ENCODE measurements at places on chromosomes 12 and 14.
A peak's percentile ranks its signal among the peaks of the same experiment; 100 is the strongest.

GRCh38 chr14:74940956-74941565, 14.3 kb downstream of the PGF start:
- no peak for DNase-seq

DNA sequence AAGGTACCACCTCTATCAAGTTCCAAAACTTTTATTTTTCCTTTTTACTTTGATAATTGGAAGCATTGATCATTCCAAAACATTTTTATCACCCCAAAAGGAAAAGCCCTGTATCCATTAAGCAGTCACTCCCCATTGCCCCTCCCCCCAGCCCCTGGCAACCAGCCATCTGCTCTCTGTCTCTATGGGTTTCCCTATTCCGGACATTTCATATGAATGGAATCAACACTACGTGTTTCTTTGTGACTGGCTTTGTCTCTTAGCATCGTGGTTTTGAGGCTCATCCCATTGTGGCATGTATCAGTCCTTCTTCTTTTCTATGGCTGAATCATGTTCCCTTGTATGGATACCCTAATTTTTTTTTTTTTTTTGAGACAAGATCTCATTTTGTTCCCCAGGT, 18.0 kb upstream of the PHETA1 start:
- DNase-seq: no peak

DNA sequence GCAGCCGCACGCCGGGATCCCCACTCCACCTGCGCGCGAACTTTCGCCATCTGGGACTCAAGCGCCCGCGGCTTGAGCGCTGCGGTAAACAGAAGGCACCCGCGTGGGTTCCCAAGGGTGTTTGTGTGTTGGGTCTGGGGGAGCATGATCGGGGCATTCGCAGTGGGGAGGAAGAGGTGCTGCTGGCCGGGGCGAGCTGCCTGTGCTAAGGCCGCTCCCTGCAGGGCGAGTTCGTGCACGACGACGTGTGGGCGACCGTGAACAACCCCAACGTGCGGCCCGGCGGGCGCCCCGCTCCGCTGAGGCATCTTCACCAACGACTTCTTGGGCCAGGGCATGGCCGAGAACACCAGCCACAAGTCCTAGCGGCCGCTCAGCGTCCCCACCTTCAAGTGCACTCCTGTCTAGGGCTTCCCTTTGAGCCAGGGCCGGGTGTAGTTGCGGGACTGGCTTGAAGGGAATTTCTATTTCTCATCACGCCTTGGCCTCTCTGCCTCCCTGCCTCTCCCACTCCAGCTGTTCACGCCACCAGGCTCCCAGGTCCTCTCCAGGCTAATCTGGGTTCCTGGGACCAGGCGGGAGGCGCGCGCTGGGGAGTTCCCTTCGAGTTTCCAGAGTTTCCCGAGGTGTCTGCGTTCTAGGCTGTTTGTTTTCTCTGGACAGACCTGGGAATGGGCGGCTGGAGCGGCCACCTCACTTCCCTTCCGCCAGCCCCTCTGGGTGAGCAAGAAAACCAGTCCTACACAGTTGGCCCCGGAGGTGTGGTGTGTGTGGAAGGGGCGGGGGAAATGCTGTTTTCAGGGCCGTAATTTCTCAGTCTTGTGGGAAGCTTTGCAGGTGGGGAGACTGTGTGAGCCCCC, 417.8 kb upstream of the TMTC1 start:
- no peak for DNase-seq

- DNase-seq: no peak
Measured at GRCh38 chr12:80317307-80317706, 126.7 kb upstream of the PTPRQ start.

- no peak for DNase-seq
Measured at GRCh38 chr14:56115976-56116893, 2.0 kb upstream of the PELI2 start.

- no peak for DNase-seq
Measured at GRCh38 chr12:46983393-46983793, 96.0 kb upstream of the PCED1B start.

DNA sequence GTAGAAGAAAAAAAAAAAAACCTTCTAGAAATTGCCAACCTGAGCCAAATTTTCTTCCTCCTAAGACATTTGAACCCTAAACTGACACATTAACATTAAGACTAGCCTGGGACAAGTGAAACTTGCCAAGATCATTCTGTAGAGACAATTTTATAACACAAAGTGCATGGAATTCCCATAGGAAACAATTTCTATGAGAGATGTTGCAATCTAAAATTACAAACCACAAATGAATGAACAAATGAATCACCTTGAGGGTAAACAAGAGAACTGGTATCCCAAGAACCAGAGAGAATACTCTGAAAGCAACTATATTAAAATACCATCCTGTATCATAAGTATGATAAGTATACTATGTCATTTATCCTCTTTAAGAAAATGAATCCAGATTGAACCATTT, 165.3 kb downstream of the DICER1 start:
- DNase-seq: no peak

- DNase-seq: peak; percentile 53
Measured at GRCh38 chr12:67025543-67026114, 243.5 kb upstream of the CAND1 start.

DNA sequence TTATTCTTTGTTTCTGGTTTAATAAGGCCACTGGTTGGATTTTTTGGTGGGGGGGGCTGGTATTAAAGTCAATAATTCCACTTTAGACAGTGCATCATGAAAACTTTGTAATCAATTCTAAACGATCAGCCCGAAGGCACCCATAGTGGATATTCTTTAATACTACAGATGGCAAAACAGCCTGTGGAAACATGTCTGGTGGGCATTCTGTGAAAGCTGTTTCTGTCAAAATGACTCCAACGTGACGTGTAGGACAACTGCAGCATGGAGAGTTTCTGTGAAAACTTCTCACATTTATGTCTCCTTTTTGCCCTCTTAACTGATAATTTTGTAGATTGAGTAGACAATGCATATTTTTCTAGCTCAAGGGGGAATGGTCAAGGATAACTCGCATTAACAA, 185.8 kb upstream of the FLRT2 start:
- DNase-seq: no peak

- DNase-seq: no peak
Measured at GRCh38 chr14:50573862-50574261, 13.9 kb downstream of the ATL1 start.
